Smooth muscle cell of trachea (primary cell): ENCODE measurements at places on chromosomes 11 and 22. TPM values are rescaled to one million over a fixed set of nuclear protein-coding genes. Genes with fewer than 3 reads are reported as not detected.

The HIPK3 gene
- 80.9 and 109 TPM in 2 replicates for total RNA-seq

The TIRAP gene
- total RNA-seq: 4.7 and 5.0 TPM in 2 replicates

The NELL1 gene
- not detected in 2 replicates for total RNA-seq

The BBOX1 gene
- not detected in 2 replicates for total RNA-seq

The KDELR3 gene
- total RNA-seq: 135 and 173 TPM in 2 replicates

The SELENOM gene
- 82.5 and 153 TPM in 2 replicates for total RNA-seq

The E2F8 gene
- total RNA-seq: under 0.01 and 1.0 TPM in 2 replicates

The EHF gene
- 0.15 and 0.33 TPM in 2 replicates for total RNA-seq

The CARD18 gene
- total RNA-seq: not detected in 2 replicates
